ENCODE measurements at places on chromosomes 4 and X.

- no peak for DNase-seq
These were observed 17.2 kb upstream of the HOPX start for GRCh38 chr4:56698329-56698728.

- DNase-seq: no peak
These were observed 147.9 kb upstream of the NEIL3 start for GRCh38 chr4:177161781-177162180.

GRCh38 chr4:83662204-83662603, 126.3 kb downstream of the GPAT3 start:
- no peak for DNase-seq

DNA sequence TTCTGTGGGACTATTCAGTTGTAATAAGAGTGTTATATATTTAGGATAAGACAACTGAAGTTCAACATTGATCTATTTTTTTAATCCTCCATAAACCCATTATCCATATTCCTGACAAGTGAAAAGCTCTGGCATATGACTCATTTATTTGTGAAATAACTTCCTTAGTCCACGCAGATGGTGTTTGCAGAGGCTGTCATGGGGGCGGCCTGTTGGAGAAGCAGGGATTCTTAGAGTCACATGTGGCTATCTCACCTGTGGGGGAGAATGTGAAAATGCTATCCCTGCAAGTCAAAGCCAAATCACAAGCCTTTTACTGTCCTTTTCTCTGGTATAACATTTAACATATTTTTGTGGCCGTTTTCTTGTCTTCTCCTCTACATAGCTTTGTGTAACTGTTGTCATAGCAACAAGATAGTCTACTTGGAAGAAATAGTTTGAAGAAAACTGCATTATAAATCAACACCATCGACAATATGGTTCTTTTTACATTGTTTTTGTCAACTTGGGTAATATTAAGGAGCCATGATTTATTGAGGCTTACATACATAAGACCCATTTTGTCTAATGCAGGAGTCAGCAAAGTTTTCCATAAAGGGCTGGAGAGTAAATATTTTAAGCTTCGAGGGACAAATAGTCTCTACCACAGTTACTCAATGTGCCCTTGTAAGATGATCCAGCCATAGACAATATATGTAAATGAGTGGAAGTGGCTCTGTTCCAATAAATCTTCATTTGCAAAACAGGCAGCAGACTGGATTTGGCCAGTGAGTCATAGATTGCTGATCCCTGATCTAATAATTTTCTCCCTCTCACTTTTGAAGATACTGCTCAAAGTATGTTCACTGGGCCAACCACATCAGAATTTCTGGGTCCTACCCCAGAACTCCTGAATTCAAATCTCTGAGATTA, 395.0 kb downstream of the DTHD1 start:
- no peak for DNase-seq

DNA sequence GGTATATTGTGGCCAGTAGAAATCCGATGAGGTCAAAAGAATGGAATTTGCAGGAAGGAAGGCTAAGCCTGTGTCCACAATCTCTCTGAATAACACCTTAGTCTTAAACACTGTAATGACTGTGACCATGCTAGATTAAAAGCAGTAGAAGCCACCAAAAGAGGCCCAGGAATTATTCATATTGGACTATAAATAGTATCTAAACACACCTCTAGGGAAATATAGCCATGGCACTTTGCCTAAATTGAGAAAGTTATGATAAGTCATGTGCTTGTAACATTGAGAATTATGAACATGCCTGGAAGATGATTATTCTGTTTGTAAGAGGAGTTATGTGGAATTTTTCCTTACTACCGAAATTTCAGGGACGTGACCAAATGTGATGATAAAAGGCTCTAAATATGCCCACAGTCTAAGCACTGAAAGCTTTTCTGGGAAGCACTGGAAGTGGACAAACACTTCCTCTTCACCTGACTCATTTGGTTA, 298.5 kb downstream of the KCTD8 start:
- no peak for DNase-seq

- peak; percentile 71 for DNase-seq
These were observed 106.8 kb upstream of the NKX1-1 start for GRCh38 chr4:1512738-1513660.

GRCh38 chrX:71953946-71954345, 43.3 kb downstream of the NHSL2 start:
- no peak for DNase-seq

GRCh38 chrX:120238933-120239332, 11.7 kb upstream of the ZBTB33 start:
- no peak for DNase-seq

GRCh38 chrX:70577442-70577841, 132.8 kb downstream of the DLG3 start:
- no peak for DNase-seq

- DNase-seq: no peak
These were observed 186.1 kb upstream of the LNX1 start for GRCh38 chr4:53777244-53777984.

GRCh38 chr4:28073860-28074555, 1213.4 kb downstream of the STIM2 start:
- no peak for DNase-seq

DNA sequence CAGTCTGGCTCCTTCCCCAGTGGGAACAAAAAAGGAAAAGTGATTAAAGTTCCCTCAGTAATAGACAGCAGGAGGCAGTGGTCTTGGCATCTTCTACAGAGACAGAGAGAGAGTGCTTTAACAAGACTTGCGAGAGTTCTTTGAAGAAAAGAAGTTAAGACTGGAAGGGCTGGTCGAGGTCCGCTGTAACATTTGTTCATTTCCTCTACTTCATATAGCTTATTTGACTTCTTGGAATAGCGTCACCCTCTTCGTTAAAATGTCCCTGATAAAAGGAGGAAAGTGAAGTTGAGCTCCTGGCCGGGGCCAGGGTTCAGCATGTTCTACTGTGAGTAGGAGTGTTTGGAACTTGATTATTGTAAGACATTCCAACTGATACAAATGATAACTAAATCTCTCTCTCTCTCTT, 179.8 kb downstream of the SLIT2 start:
- DNase-seq: no peak

DNA sequence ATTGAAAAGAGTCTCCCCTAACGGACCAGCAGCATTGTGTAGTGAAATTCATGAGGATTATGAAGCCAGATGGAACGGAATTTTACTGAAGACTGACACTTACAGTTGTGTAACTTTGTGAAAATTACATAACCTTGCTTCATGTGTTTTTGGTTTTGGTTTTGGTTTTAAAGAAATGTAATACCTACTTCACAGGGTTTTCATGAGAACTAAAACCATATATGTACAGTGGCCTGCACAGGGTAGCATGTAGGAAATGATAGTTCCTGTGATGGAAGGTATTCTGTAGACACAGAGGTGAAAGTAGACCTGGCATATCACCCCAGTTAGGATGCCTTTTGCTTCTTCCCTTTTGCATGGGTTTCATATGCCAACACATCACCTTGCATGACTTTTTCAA, 247.0 kb downstream of the BANK1 start:
- DNase-seq: no peak

DNA sequence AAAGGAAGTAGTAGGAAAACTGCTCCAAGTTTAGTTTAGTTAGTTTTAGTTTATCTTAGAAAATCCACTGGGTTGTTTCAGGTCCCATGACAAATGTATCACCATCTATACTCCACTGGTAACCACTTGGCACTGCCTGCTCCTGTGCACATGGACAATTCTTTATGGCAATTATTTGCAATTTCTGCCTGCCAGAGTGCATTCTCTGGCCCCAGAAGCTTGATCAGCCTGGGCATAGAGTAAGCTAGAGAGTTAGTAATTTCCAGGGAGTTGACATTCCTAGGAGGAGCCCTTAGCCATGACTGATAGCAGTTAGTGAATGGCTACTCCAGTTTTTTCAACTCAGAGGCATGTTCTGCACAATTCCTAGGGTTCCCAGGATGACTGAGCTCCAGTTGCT, 203.2 kb upstream of the FGF13 start:
- no peak for DNase-seq

GRCh38 chr4:84915396-84915780, 51.1 kb downstream of the WDFY3 start:
- no peak for DNase-seq

- DNase-seq: no peak
These were observed 46.1 kb upstream of the CTSO start for GRCh38 chr4:155999725-156000124.

GRCh38 chr4:39936565-39937418, 40.9 kb downstream of the PDS5A start:
- DNase-seq: no peak

- DNase-seq: no peak
These were observed 59.3 kb upstream of the CLDN34 start for GRCh38 chrX:9907645-9908387.

DNA sequence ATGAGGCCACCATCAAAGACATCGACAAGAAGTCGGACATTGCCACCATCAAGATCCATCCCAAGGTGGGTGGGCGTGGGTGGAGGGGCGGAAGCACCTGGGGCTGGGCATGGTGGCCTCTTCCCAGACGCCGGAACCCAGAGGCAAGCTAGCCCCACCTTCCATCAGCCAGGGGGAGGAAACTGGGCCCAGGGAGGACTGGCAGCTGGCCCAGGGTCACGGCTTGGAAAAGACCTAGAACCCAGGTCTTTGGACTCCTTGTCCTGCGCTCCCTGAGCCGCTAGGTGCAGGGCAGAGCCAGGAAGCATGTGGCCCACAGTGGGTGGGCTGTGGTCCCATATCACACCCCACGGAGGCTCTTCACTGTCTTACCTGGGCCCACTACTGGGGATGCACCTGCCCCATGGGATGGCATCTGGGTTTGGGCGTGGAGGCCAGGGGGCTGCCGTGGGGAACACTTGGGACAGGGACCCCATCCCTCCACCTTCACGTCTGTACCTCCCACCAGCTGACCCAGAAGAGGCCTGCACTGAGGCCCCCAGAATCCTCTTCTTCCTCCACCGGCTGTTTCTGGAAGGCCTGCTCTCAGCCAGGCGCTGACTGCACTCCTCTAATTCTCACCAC, 17.3 kb downstream of the HTRA3 start:
- DNase-seq: no peak

GRCh38 chr4:35511851-35512250, 732.5 kb downstream of the ARAP2 start:
- DNase-seq: no peak

DNA sequence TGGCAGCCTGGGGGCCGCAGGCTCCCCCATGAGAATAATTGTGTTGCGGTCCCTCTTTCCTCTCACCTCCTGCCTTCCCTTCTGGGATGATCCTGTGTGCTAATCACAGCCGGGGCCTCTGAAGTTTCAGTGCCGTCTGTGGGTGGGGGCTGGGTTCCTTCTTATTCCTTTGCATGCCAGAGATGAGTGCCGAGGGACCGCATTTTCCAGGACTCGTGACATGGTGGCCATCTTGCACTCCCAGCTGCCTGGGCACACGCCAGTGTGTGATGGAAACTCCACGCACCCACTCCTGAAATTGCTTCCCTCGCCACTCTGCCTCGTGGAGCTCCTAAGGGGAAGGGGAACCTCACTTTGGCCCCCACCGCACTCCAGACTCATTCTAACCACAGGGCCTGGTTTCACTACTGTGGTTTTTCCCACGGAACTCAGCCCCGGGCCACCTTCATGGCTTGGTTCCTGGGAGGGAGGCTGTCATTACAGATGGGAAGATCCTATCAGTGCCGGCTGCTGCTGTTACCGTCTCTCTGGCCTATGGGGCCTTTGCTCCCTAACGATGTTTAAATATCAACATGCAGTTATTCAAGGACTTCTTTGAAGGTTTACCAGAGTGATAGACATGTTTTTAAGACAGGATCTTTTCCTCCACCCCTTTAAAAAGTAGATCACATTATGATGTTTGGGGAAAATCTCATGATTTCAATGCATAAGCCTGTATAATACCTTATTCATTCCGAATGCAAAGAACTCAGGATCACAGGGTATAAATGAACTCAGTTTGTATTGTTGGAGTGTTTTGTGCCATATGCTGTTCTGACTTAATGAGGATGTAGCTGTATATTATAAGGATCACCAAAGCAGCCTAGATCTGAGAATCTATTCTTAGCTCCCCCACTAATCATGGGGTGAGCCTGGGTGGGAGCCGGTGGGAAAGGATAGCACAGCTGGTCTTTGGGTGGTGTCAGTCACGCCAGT, 89.6 kb downstream of the SORCS2 start:
- no peak for DNase-seq

GRCh38 chr4:83440899-83441298, 14.7 kb downstream of the HELQ start:
- DNase-seq: no peak

DNA sequence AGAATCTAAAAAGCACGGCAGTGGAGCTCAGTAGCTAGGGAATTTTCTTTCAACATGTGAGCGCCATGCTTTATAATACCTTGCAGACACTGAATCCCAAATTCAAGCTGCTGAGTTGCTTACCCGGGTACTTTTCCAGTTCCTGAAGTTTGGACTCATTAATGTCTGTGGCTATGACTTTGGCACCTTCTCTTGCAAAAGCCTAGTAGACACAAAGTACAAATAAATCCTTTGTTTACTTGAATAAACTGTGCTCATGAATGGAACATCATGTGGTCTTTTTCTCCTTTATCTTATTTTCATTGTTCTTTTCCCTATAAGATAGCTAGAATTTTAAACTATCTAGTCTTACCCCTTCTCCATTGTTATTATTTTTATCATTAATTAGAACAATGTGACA, 4.6 kb downstream of the BDH2 start:
- no peak for DNase-seq

- DNase-seq: no peak
These were observed 86.8 kb upstream of the AFAP1 start for GRCh38 chr4:8026453-8026852.

DNA sequence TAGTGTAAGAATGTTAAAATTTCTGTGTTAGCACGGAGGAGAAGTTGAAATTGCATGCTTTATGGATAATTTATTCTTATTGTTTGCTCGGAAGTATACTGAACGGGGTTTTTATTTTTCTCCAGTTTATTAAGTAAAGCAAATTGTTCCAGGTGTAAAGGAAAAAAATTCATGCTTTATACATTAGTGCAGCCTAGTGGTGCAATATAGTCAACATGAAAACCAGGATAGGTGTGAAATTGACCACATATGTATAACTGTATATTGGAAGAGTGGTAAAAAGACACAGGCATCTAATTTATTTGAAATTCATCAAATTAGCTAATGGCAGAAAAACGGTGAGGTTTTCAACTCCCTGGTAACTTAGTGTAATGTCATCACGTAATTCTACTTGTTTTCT, 959 bp downstream of the BRS3 start:
- DNase-seq: no peak

GRCh38 chr4:24751926-24752539, 43.3 kb upstream of the SOD3 start:
- no peak for DNase-seq

DNA sequence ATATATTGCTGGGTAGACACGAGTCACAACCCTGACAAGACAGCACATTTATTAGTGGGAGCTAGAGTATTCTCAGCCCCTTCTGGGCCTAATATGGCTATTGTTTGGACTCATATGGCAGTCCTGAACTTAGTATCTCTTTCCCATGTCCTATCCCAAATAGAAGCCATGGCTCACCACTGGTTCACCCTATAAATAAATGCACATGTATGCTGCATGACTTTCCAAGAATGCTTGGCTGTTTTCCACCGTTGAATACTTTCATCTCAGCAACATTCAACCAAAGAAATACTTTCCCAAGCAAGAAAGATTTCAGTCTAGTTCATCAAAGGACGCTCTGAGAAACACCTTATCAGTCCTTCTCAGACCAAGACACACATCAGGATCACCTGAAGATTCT, 36.7 kb downstream of the SMPX start:
- no peak for DNase-seq

- no peak for DNase-seq
These were observed 12.5 kb downstream of the ARX start for GRCh38 chrX:25003066-25003849.
